DMS53 (cell line): ENCODE measurements at places on chromosomes 3 and 15.

GRCh38 chr3:195131176-195131575, 139.8 kb downstream of the XXYLT1 start:
- DNase-seq = no peak

DNA sequence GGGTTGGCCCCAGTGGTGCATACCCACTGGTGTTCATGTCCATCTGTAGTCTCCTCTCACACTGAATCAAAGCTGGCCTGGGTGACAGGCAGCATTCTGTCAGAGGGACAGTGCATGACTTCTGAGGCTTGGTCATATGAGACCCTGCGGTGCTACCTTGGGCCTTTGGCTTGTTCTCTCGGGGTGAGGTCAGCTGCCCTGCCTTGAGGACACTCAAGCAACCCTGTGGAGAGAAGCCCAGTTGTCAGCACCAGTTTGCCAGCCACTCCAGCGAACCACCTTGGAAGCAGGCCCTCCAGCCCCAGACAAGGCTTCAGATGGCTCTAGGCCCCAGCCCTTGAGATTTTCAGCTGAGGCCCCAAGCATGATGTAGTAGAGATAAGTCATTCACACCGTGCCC, 16.9 kb upstream of the RAB7A start:
- no peak for DNase-seq

- DNase-seq = no peak
Measured at GRCh38 chr3:42747581-42747980, 25.5 kb downstream of the CCDC13 start.

- DNase-seq = no peak
Measured at GRCh38 chr3:39110041-39110639, 2.7 kb downstream of the TTC21A start.

DNA sequence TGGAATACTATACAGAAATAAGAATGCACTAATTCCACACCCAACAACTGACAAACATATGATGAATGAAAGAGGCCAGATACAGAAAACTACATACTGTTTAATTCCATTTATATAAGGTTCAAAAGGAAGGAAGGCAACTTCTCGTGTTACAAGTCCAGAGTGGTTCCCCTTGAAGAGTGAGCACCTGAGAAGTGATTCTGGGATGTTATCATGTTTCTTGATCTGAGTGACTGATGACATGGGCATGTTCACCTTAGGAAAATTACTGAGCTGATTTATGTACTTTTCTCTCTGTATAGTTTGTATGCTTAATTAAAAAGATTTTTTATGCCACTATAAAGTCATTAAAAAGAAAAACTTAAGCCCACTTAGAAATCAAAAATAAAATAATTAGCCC, 13.6 kb downstream of the CCDC12 start:
- DNase-seq = no peak

- no peak for DNase-seq
Measured at GRCh38 chr15:95919460-95919859, 411.0 kb upstream of the NR2F2 start.
